ENCODE measurements at places on chromosomes 6 and 20.
A peak's percentile ranks its signal among the peaks of the same experiment; 100 is the strongest.

DNA sequence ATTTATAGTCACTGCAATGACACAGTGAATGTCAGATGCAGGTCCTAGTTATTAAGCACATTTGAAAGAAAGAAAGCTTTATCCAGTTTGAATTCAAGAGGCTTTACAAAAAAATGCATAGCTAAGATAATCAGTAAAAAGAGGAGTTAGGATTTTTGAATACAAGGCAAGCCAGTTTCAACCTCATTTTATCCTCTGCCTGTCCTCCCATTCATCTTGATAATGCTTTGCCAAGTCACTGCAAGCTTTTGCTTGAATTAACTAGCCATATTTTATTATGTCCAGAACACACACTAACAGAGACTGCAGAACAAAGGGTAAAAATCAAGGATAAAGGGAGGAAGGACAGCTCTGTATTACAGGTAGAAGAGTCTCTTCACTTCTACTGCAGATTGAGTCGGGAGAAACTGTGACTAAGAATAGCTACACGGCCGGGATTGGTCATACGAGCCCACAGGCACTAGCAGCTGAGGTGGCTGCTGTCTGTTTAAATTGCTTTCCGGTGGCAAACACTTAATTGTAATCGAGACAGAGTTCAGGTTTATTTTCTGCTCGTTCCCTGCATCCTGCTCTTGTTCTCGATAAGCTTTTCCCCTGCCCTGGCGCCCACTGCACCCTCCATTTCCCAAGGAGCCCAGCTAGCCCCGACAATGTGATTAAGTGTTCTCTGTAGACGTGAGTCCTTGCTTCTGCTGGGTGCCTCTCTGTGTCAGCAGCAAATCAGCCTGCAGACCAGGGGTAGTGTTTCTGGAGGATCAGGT lies 30.5 kb upstream of the AKAP12 start:
- no peak for DNase-seq

- DNase-seq = no peak
Observed at GRCh38 chr6:106124437-106125430, 38.6 kb downstream of the PRDM1 start.

DNA sequence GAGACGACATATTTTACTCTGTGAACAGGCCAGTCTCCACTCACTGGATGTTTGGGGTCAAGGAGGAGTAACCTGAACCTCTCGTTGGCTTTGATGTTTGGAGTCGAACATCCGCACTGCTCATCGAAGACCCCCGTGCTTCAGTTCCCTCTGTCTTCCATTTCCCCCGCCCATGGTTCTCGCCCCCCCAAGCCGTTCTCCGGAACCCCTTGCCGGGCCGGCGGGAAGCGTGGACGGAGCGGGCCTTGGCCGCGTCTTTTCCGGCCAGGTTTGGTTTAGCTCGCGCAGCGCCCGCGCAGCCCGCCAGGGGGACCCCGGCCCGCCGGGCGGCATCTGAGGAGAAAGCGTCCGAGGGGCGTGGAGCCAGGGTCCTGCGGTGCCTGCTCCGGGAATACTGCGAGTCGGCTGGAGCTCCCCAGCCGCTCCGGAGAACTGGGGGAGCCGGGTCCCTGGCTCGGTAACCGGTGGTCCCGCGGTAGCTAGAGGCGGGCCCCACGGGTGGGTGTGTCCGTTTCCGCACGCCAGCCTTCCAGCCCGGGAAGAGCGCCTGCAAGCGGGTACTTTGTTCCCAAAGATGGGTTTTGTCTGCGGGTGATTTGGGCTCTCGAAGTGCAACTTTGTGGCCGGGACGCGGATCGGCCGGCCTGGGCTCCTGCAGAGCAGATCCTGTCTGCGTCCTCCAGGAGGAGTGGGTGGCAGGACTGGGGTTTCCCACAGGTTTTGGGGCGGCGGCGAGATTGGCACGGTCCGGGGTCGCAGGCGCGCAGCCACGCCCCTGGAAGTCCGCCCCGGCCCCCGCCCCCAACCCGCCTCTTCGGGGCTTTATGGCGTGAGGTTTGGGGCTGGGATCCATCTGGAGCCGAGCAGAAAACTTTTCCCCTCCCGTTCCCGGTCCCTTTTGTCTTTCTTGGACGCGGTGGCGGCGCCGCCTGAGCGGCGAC lies at the start of gene TMEM200A:
Gene TMEM200A (plus strand): TSS at position 852 of the 941 bp plus-strand sequence. CDS start 74,406 bp downstream, outside the sequence.
- peak; percentile 47 for DNase-seq

DNA sequence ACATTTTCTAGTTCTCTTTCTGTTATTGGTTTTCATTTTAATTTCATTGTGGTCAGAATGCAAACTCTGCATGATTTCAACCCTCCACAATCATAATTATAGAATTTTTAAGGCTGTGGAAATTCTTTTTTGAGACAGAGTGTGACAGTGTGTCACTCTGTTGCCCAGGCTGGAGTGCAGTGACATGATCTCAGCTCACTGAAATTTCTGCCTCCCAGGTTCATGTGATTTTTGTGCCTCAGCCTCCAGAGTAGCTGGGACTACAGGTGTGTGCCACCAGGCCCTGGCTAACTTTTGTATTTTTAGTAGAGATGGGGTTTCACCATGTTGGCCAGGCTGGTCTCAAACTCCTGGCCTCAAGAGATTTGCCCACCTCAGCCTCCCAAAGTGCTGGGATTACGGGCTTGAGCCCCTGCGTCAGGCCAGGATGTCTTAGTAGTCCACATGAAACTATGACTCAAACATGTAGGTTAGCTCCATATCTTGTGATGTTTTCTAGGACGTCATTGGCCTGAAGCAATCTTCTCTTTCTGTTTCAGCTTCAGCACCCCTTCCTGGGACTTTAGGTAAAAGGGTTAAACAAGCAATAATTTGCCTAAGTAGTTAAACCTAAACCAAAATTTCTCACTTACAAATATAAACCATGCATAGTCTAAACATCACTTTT lies 47.4 kb upstream of the SAMD3 start:
- no peak for DNase-seq
